Neural crest cell (in vitro differentiated cells): ENCODE measurements at places on chromosomes 5 and 9.

DNA sequence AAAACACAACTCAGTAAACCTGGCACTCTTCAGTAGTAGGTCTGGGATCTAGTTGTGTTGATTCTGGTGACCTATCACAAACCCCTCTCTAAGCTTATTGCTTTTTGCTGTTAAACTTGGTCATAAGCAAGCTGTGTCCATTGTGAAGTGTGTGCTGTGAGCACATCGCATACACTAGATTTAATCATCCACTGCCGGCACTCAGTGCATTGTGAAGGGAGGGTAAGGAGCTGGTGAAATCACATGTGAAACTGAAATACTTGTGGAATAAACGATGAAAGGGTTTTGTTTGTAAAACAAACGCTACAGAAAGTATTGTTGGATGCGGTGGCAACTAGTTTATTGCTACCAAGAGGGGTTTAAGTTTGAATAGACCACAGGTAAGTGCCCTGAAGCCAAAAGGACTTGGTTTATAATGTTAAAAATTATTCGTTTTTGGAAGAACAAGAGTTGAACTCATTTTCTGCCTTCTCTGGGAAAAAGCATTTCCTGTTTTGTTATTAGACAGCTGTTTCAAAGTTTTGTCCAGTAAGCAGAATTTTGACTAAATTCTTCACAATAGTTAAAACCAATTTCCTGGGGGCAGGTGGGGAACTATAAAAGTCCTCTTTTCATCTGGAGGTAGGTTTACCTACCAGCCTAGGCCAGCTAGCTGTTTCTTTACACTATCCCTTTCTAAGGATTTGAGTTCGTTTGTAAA lies 24.6 kb downstream of the TJP2 start:
- DNase-seq: no peak

DNA sequence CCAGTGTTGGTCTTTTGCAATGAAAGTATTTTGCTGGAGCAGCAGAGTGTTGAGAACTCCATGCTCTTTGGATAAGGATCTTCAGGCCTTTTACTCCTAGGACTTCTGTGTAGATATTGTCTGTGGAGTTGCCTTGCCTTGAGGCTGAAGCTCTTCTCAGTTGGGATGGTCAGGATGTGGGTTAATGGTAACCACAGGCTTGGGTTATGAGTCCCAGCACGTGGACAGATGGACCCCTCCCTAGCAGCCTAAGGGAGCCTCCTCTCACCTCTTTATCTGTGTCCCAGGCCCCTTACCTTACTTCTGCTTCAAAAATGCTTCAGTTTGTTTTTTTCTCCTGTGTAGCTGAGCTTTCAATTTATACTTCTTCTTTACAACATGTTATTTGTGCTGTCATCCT lies 109.9 kb downstream of the MEGF10 start:
- DNase-seq: no peak

GRCh38 chr9:135030566-135031226 lies 56.8 kb upstream of the OLFM1 start:
- no peak for DNase-seq

GRCh38 chr5:134583766-134584165 lies 48.9 kb downstream of the SAR1B start:
- no peak for DNase-seq

DNA sequence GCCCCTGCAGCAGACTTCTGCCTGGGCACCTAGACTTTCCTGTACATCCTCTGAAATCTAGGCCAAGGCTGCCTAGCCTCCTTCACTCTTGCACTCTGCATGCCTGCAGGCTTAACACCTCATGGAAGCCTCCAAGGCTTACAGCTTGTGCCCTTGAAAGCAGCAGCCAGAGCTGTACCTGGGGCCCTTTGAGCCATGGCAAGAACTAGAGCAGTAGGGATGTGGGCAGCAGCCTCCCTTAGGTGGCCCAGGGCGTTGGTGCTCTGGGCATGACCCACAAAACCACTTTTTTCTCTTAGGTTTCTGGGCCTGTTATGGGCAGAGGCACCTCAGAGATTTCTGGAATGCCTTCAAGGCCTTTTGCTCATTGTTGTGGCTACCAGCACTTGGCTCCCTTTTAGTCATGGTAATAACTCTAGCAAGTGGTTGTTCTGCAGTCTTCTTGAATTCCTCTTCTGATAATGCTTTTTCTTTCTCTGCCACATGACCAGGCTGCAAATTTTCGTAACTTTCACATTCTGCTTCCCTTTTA lies 606.2 kb downstream of the TLE4 start:
- no peak for DNase-seq

DNA sequence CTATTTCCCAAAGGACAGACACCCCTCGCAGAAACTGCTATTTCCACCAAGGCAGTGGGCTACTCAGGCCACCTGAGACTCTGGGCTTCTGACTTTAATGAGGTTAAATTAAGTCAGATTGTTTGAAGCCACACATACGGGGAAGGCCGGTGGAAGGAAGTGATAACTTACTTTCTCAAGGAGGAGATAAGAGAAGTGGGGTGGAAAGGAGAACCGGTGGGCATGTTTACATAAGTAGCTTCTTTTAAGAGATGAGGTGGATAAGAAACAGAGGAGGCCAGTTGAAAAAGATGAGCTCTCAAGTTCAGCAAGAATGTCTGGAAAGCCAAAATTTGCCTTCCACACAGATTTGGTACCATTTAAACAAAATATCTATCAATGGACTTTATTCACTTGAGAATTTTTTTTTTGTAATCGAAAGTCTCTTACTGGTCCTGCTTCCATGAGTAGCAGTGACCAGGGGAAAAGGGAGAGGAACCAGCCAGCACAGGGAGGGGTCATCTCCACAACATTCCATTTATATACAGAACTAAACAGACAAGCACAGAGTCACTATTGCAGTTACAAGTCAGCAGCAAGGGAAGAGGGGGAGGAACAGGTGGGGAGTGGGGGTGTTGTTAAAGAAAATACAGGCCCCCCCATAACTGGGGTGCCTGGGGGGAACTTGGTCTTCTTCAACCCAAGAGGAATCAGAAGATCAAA lies 20.0 kb downstream of the CCDC125 start:
- no peak for DNase-seq
